SHP77 (cell line): ENCODE measurements at places on chromosomes 3 and 15.
A peak's percentile ranks its signal among the peaks of the same experiment; 100 is the strongest.

DNA sequence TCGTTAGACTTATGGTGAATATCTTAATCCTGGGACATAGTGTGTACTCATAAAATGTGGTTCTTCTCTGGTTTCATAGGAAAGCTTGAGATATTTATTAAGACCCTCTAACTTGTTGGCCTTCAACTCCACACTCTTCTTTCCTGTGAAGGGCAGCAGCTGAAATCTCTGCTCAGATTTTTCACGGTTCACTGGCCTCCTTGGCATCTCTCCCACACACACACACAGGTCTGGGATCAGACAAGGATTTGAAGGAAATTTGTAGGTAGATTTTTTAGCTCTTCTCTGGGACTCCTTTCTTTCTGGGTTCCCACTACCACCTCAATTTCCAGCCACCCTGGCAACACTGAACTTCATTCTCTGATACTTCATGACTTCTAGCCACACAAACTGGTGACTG is 70.2 kb downstream of the MYRIP start:
- DNase-seq: no peak

DNA sequence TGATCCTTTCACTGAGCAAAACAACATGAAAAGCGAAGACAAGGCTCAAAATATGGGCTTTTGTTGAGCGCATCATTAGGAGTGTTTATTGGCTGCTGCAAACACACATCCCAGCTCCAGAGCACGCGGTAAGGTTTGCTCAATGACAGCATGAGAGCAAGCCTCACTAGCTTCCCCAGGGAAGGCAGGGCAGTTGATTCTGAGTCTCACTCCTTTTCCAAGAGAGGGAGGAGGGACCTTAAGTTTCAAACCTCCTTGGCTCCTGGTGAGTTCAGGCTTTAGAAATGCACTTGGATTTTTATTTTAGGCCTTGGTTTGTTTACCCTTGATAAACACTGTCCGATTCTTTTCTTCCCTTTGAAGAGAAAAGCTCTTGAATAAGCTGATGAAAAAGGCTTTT is 69.1 kb upstream of the CACNA2D3 start:
- DNase-seq: no peak

- DNase-seq: no peak
Observed at GRCh38 chr3:130963878-130964277, 62.7 kb downstream of the ASTE1 start.

DNA sequence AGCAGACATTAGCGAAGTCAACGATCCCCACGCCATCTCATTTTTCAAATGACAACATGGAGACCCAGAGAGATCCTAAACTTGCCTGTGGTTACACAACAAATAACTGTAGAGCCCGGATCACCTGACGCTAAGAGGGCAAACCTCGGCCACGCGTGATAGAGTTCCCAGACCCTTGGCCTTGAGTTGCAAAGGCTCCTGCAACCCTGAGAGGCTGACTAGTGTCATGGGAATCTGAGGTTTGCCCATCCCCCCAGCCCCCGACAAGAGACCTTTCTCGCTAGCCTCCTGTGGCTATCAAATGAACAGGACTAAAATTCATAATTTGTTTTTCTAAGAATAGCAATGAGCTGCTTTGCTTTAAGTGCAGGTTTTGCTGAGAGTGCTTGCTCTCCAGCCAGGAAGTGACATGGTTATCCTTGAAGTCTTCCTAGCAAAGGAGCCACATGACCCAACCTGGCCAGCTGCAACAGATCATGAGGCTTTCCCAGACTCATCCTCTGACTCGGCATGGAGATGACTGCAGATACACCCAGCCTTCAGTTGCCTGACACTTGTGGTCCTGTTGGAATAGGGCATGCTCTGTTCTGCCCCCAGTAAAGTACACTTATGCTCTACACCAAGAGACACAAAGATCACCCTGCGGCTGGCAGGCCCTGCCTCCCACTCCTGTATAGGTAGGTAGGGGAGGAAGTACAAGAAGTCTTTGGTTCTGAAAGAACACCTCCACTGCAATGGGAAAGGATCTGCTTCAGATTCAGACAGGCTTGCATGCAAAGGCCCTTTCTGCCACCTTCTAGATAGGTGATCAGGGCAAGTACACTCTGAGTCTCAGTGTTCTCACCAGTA is 36.0 kb downstream of the MCF2L2 start:
- DNase-seq: peak; percentile 4

GRCh38 chr3:139457066-139457465 is 19.2 kb downstream of the RBP2 start:
- DNase-seq: no peak

- DNase-seq: peak; percentile 53
Observed at GRCh38 chr15:31326875-31327668, 437 bp downstream of the KLF13 start.

DNA sequence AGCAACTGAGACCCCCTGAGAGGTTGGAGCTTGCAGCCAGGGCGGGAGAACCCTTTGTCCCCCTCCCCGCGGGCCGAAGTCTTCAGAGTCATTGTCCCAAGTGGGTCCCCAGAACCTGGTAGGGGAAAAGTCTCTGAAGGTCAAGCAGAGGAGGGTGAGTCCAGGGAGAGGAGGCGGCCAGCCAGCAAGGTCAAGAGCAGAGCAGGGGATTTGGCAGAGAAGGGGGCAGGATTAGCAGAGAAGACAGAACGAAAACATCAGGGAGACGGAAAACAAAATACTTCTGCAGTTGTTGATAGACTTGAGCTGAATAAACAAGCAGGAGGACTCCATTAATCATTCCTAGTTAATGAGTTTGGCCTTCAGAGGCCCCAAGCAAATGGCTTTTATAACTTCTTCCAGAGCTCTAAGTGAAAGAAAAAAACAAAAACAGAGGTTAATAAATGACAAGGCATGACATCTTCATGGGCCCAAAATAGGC is 66.7 kb downstream of the GRIP2 start:
- DNase-seq: no peak

DNA sequence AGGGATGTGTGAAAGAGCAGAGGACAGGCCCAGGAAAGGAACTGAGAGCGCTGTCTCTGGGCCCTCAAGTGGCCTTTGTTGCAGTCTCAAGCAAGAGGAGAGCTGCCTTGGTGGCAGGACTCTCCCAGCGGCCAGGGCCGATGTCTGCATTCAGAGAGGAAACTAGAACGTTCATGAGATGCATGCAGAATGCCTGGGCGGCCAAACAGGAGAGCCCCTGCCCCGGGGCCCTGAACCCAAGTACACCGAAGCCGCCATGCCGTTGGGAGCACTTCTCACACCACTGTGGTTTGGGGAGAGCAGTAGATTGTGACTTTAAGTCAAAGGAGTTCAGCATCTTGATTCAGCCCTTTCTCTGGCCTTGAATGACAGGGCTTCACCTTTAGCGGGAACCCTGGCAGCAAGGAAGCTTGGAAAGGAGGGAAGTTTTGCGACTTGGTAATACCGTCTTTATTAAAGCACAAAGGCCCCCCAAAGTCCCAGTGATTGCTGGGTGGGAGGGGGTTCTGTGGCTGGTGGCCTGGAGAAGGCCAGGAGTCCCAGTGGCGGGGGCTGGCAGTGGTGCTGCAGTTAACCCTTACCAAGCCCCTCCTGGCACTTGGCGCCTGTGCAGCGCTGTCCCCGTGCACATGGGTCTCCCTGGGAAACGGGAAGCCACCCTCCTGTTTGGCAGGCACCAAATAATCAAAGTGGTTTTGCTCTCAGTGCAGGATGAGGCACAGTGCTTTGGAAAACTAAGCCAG is 36.2 kb downstream of the SLC6A11 start:
- DNase-seq: no peak

DNA sequence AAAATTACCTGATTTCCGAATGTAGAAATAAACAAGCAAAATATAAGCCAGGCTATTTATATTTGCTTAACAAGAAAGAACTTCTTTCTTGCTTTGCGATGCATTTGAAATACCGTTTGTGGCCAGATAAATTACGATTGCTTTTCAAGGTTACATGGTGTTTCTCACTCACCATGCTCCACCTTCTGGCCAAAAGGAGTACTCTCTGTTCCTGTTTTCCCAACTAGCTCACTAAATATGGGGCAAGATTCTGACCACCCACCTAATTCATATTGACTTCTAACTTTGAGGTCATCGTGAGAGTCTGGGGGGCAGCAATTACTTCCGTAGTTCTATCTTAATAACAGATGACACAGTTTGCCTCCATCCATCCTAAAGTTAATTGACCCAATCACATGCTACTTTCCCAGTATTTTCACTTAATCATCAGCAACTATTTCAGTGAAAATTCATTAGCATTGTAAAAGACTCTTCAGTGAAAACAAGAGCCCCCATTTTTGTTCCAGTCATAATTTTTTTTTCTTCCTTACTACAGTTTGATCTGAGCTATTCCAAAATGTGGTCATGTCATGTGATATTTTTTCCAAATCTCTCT is 25.9 kb downstream of the ACP3 start:
- DNase-seq: peak; percentile 29

DNA sequence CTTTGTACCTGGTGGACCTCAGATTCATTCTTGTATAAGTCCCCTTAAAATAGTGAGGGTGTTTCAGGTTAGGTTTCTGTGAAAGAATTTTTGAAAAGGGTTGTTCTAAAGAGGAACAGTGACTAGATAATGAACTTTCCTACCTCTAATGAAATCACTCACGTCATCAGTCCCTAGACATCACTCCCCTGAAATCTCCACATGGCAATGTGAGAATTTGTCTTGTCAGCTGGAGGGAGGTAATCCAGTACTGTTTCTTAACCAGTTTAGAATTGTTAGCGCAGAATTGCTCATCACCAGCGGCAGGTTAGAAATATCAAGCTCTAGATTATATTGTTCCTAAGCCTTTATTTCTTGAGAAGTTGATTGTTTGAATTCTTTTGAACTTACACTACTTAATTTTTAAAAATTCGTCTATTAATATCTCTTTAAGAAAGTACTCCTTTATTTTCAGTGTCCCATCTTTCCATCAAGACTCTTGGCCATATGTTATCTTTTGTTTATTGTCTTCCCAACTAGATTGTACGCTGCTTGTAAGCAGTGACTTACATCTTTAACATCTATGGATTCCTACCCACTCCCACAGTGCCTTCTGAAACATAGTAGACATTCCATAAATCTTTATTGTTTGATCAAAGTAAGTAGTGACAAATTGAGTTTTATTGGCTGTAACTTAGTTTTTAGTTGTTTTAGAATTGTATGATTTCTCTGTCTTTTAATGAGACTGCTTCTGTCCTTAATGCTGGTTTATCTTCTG is 52.8 kb downstream of the RASA2 start:
- DNase-seq: no peak

GRCh38 chr15:38648121-38648843 is 83.7 kb upstream of the RASGRP1 start:
- DNase-seq: no peak

DNA sequence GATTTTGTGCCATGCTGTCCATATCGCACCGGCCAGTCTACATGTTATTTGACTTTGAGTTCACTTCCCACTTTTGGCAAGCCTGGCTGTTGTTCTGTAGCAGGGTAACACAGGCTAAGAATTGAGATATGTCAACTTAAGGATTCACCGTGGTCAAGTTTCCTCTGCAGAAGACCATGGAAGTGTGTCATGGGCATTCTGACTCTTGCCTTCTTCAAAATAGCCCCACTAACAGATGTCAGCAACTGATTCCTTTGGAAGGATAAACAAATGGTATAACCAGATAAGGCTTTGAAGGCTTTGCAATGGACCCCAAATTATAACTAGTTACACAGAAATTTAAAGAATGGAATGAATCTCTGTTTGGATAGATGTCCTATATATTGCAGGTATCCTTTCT is 20.1 kb upstream of the CD47 start:
- no peak for DNase-seq

DNA sequence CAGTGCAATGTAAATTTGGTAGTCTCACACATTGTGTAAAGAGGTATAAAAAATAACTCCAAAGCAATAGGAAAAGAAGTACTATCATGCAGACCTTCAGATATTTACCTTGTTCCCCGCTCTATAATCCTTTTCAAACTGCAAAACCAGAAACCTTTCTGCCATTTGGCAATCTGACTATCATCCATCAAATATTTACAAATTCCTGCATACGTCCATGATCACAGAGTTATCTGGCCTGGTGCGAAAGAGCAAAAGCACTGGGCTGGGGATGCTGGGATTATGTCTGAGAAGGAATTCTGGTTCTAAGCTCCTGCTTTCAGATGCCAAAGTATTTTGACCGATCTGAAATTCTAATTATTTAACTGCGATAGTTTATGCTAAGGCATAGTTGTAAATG is 143.1 kb downstream of the RORA start:
- DNase-seq: no peak

GRCh38 chr3:162743091-162743490 is 1246.5 kb downstream of the OTOL1 start:
- no peak for DNase-seq

DNA sequence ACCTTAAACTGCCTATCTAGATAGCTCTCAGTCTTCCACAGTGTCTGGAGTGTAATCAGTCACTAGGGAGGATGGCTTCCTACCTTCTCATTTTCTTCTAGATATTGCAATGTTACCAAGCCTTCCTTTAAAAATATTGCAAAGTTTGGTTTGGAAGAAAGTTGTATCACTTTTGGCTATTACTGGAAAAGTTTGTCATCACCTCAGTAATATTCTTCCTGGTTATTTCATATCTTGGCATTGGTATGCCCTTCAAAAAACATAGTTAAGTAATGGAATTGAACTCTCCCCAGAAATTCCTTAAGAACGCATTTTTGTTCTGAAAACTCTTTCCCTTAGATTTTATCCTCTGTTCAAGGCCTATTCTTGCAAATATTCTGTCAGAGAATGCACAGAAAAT is 179.3 kb upstream of the MME start:
- no peak for DNase-seq

- DNase-seq: no peak
Observed at GRCh38 chr3:59798372-59799086, 748.7 kb upstream of the CFAP20DC start.

GRCh38 chr15:42138968-42139386 is 17.5 kb downstream of the PLA2G4F start:
- no peak for DNase-seq

GRCh38 chr15:98085003-98085639 is 124.6 kb downstream of the ARRDC4 start:
- DNase-seq: peak; percentile 6

GRCh38 chr3:193656445-193656844 is 63.4 kb downstream of the OPA1 start:
- DNase-seq: no peak
